ENCODE measurements at places on chromosomes 3 and 15. TPM values are rescaled to one million over a fixed set of nuclear protein-coding genes. Genes with fewer than 3 reads are reported as not detected.

LEKR1 gene
- 0.30 TPM for total RNA-seq

CELF6 gene
- 0.13 TPM for total RNA-seq

CPNE9 gene
- not detected for total RNA-seq

PLA2G4E gene
- not detected for total RNA-seq

STX19 gene
- total RNA-seq: not detected

TUSC7 gene
- total RNA-seq: not detected

ALDH1L1 gene
- 34.5 TPM for total RNA-seq

PLOD2 gene
- total RNA-seq: 9.1 TPM

GRAMD1C gene
- total RNA-seq: 0.53 TPM

CHRM5 gene
- not detected for total RNA-seq

ANKUB1 gene
- not detected for total RNA-seq

LRRC31 gene
- not detected for total RNA-seq

CNTN3 gene
- 0.32 TPM for total RNA-seq

NRG4 gene
- total RNA-seq: 2.5 TPM

CCDC54 gene
- total RNA-seq: not detected

CPEB1 gene
- 0.59 TPM for total RNA-seq

RASL12 gene
- total RNA-seq: 2.5 TPM

FSD2 gene
- 10.3 TPM for total RNA-seq

C15orf62 gene
- not detected for total RNA-seq

COPG1 gene
- 59.7 TPM for total RNA-seq

TMEM212 gene
- not detected for total RNA-seq

SRGAP3 gene
- 2.6 TPM for total RNA-seq

GPR149 gene
- total RNA-seq: not detected

CHDH gene
- total RNA-seq: 2.1 TPM

FBN1 gene
- 40.6 TPM for total RNA-seq

ARPC4 gene
- total RNA-seq: 53.9 TPM

MOBP gene
- total RNA-seq: not detected

DNASE1L3 gene
- 0.57 TPM for total RNA-seq

GRM7 gene
- not detected for total RNA-seq

RNF7 gene
- 95.1 TPM for total RNA-seq

AHSG gene
- not detected for total RNA-seq

CHRD gene
- 7.3 TPM for total RNA-seq

SLC15A2 gene
- total RNA-seq: 0.52 TPM

EXOSC7 gene
- total RNA-seq: 27.8 TPM

GOLGA8S gene
- total RNA-seq: 0.32 TPM

GPR171 gene
- total RNA-seq: not detected

CPA3 gene
- total RNA-seq: 0.74 TPM
